LoVo (cell line): ENCODE measurements at places on chromosomes 6 and 20.

GRCh38 chr6:156517088-156517487, 260.1 kb upstream of the ARID1B start:
- no peak for DNase-seq

DNA sequence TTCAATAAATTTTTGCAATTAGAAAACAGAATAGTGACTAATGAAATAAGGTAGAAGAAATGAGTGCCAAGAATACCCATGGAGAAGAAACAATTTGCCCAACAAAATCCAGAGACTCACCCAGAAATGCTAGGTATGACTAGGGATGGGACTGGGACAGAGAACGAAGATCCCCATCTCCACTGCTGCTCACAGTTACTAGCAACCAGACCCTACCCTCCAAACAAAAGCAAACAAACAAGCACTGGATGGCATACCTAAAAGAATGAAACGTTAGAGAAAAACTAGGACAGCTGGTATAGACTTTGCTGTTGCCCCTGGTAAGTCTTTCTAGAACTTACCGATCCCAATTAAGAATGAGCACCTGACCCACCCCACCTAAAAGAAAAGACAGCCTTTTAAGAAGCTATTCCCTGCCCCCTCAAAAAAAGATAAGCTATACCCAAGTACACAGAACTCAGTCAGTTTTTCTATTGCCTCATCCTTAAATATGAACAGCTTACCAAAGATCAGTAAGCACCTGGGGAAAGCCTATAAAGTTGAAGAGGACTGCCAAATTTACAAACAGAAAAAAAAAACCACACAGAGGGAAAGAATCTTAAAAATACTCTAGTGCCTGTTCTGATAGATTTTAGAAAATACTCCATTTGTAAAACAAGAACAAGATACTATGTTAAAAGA, 31.7 kb downstream of the REPS1 start:
- DNase-seq, result no peak

- DNase-seq, result no peak
Measured at GRCh38 chr6:169146521-169146920, 107.1 kb downstream of the THBS2 start.

- no peak for DNase-seq
Measured at GRCh38 chr6:50608421-50608820, 104.9 kb upstream of the TFAP2D start.

GRCh38 chr20:44326391-44327159, 10.3 kb upstream of the R3HDML start:
- DNase-seq, result no peak

DNA sequence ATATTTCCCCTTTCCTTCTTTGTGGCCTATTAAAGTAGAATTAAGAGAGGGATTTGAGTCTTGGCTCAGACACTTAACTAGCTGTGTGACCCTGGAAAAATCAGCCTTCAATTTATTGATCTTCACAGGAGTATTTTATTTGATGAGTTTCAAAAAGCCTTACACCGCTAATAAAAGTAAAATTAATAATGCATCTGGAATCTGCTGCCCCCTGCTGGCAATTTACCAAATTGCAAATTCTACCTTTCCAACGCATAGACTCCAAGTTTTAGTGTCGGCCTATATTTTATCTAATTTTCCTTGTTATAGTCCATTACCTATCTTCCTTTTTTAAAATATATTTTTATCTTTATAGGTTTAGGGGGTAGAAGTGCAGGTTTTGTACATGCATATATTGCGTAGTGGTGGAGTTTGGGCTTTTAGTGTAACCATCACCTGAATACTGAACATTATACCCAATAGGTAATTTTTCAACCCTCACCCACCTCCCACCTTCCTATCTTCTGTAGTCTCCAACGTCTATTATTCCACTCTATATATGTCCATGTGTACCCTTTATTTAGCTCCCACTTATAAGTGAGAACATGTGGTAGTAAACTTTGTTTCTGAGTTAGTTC, 46.3 kb downstream of the GOPC start:
- peak; percentile 37 for DNase-seq

- DNase-seq, result no peak
Measured at GRCh38 chr6:141726248-141726647, 406.5 kb upstream of the GJE1 start.
